Posterior vena cava (tissue), 2 donors: ENCODE measurements at places on chromosomes 1 and 21. TPM values are rescaled to one million over a fixed set of nuclear protein-coding genes. Genes with fewer than 3 reads are reported as not detected.

- peak; percentile 90 for DNase-seq
Observed at GRCh38 chr1:93878501-93878888, 511 bp downstream of the DNTTIP2 start.

DNA sequence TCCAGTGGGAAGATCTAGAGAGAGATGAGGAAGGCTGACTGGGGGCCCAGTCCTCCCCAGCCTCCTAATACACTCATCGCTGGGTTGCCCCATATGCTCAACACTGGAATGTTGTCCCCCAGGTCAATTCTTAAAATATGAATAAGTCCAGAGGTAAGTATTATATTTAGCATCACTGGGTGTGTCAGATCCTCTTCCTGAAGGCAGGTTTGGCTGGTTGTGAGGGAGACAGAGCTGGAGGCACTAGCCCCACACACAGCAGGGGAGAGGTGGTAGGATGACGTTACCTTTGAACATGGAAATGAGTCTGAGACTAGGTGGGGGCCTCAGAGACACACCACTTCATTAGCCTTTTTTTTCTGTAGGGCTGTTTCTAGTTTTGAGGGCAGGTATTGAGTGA is 42.6 kb downstream of the SLC44A3 start:
- no peak for DNase-seq

DNA sequence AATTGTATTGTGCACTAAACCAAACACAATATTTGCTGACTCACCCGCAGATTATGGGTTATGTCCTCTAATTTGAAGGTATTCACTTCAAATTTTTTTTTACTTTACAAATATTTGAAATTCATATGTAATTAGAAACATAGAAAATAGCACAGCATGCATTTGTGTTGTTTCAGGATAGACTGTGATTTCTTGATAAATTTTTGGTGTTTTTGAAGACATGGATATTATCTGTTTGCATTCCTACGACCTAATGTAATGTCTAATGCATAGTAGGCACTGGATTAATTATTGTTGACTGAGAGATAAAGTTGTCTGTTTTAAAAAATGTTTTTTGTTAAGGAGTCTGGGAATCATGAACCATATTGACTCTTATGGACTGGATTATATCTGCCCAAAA is 850.2 kb downstream of the BRINP3 start:
- no peak for DNase-seq

- no peak for DNase-seq
Observed at GRCh38 chr1:104163912-104164476, 414.3 kb downstream of the AMY1C start.

The CD244 gene
- total RNA-seq = 0.48 TPM

The TSPEAR gene
- 0.14 TPM for total RNA-seq
